CD8-positive, alpha-beta memory T cell (primary cell): ENCODE measurements at places on chromosomes 13 and 19. TPM values are rescaled to one million over a fixed set of nuclear protein-coding genes. Genes with fewer than 3 reads are reported as not detected.

The ZNF471 gene
- 0.95 TPM for total RNA-seq

The LRG1 gene
- total RNA-seq: not detected

GRCh38 chr19:17495639-17496296 lies 15.7 kb upstream of the PGLS start:
- peaks cover 17% of the 10 kb centered on the region for H3K4me1 ChIP-seq
- no peak for DNase-seq
- H3K4me3 ChIP-seq: no peak overlapping the region
- no peaks in the 10 kb centered on the region for H3K36me3 ChIP-seq
- H3K27me3 ChIP-seq: no peaks in the 10 kb centered on the region
- H3K27ac ChIP-seq: no peak overlapping the region

DNA sequence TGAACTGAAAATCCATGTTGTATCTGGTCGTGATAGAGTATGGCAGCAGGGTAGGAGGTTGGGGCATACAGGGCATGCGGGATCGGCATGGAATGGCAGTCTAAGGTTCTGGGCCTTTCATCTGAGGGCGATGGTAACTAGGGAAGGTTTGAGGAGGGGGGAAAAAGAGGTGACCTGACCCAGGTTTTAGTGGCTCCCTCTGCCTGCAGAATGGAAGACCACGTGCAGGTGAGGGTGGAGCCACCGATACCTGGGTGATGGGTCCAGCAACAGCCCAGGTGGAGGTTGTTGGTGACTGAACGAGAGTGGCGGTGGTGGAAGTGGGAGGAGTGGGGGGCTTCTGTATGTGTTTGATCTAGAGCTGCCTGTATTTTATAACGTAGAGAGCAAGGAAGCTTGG lies 3.8 kb downstream of the ZNF749 start:
- no peaks in the 10 kb centered on the region for H3K27me3 ChIP-seq
- H3K36me3 ChIP-seq: peaks cover 16% of the 10 kb centered on the region
- no peak overlapping the region for H3K27ac ChIP-seq
- H3K4me3 ChIP-seq: no peak overlapping the region

GRCh38 chr13:75415694-75416093 lies 66.3 kb downstream of the TBC1D4 start:
- no peak for DNase-seq
- H3K36me3 ChIP-seq: no peaks in the 10 kb centered on the region
- H3K4me3 ChIP-seq: no peak overlapping the region
- H3K4me1 ChIP-seq: no peaks in the 10 kb centered on the region
- no peak overlapping the region for H3K27ac ChIP-seq

DNA sequence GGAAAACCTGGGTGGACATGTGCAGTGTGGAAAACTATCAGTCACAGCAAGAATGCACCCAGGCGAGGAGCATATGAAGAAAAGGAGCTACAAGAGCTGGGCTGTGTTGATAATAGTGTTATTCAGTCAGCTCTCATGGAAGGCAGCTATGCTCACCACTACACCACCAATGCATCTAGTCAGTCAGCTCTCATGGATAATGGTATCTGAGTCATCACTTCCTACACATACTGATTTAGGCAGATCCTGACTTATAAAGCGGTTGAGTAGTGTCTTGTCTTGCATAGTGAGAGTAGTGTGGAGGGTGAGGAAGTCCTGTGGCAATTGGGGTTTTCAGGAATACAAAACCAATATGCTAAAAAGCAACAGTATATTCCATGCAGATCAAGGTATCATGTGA lies 9.1 kb upstream of the ZNF160 start:
- H3K4me3 ChIP-seq: no peak overlapping the region
- no peak overlapping the region for H3K27ac ChIP-seq
- H3K36me3 ChIP-seq: no peaks in the 10 kb centered on the region
- DNase-seq: no peak
